ENCODE measurements at places on chromosomes 2 and 18.

GRCh38 chr2:62482558-62483352 lies 23.2 kb downstream of the TMEM17 start:
- no peak for DNase-seq

GRCh38 chr2:156356014-156356754 lies 23.7 kb upstream of the NR4A2 start:
- DNase-seq, result no peak

DNA sequence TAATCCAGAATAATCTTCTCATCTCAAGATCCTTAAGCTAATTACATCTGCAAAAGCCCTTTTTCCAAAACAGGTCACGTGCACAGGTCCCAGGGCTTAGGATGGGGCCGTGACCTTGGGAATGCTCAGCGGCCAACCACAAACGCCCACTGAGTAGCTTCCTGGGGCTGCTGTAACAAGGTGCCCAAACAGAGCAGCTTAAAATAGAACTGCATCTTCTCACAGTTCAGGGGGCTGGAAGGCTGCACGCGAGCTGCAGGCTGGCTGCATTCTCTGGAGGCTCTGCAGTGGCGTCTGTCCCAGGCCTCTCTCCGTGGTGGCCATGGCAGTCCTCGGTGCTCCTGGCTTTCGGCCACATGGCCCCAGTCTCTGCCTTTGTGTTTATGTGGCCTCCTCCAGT lies 31.9 kb downstream of the ADI1 start:
- DNase-seq, result no peak

GRCh38 chr18:35277633-35278032 lies 12.4 kb downstream of the ZSCAN30 start:
- DNase-seq, result no peak

- no peak for DNase-seq
Observed at GRCh38 chr18:37577051-37577611, 11.5 kb upstream of the CELF4 start.

GRCh38 chr18:70700496-70700895 lies 411.7 kb downstream of the SOCS6 start:
- no peak for DNase-seq

- no peak for DNase-seq
Observed at GRCh38 chr2:211513446-211513845, 957.0 kb downstream of the CPS1 start.

GRCh38 chr2:153963256-153963655 lies 91.5 kb downstream of the GALNT13 start:
- DNase-seq, result no peak

GRCh38 chr2:168552450-168552856 lies 96.4 kb downstream of the CERS6 start:
- DNase-seq, result no peak

DNA sequence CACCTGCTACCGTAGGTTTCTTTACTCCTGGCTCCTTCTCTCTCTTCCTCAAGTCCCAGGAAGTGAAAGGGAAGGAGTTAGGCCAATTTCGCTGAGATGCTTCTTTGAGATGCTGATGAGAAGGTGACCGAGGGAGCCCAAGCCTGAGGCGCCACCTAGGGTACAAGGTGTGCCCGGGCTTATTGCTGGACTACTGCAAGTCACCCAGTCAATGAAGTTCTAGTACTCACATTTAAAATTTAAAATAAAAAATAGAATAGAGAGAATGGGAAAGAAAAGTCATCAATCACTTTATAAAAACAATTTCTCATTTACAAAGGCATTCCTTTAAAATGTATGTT lies 45.3 kb downstream of the ACAA2 start:
- no peak for DNase-seq

DNA sequence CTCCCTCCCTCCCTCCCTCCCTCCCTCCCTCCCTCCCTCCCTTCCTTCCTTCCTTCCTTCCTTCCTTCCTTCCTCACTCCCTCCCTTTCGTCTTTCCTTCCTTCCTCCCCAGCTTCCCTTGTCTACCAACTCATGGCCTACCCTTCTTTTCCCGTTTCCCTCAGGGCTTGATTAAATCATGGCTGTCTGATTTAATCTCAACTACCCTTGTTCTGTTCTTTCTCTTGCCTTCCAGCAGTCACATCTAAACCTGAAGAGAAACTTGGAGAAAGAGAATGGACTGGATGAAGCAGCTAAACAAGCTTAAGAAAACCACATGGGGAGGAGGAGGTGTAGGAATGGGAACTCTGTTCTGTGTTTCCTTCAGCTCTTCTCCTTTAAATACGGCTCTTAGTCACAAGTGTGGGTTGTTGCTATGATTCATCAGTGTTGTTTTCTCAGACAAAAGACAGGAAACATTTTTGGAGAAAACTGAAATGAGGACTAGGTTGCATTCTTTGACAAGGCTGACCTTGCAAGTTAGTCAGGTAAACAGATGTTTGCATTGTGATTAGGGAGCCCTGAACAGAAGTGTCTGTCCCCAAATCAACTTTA lies 177.9 kb downstream of the LRRTM1 start:
- DNase-seq, result no peak

- DNase-seq, result no peak
Observed at GRCh38 chr18:23553887-23554286, 32.4 kb downstream of the NPC1 start.

- no peak for DNase-seq
Observed at GRCh38 chr2:28231110-28231631, 161.5 kb upstream of the FOSL2 start.

GRCh38 chr2:149330127-149331022 lies at the start of gene LYPD6:
LYPD6 (plus strand) TSS chr2:149330587; CDS start chr2:149437709, 107,122 bp downstream.
- no peak for DNase-seq

DNA sequence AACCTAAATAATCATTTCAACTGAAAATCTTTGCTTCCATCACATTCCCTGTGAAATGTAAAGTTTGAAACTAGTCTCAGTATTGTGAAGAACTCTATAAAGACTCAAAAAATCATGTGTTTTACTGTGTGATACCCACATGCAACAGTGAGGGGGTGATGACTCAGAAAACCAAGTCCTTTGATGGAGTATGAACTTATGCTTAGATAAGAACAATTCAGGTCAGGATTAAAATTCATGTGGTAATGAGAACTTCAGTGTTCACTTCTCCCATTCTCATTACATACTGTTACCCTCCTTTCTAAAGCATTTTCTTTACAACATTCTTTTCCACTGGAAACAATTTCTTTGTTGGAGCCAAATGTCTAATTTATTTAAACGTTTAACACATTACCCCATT lies 360.2 kb downstream of the FSIP2 start:
- DNase-seq, result no peak

DNA sequence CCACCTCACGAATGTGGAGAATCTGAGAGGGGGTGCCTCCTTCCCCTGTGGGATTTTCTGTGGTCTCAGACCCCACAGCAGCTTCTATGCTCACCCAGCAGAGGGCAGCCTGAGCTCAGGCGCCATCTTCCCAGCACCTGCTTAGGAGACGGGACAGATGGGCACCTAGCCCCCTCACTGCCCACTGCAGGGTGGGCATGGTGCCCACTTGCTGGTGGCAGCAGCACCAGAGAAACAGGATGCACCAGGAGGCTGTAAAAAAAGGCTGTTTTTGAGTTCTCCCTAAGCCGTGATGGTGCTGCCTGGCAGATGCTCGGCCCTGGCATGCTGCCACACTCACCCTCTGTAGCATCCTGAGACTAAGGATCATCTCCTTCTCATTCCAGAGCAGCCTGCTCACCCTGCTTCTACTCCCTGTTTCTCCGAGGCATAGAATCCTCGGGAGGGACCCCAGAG lies 19.1 kb upstream of the SLC20A1 start:
- peak; percentile 54 for DNase-seq

DNA sequence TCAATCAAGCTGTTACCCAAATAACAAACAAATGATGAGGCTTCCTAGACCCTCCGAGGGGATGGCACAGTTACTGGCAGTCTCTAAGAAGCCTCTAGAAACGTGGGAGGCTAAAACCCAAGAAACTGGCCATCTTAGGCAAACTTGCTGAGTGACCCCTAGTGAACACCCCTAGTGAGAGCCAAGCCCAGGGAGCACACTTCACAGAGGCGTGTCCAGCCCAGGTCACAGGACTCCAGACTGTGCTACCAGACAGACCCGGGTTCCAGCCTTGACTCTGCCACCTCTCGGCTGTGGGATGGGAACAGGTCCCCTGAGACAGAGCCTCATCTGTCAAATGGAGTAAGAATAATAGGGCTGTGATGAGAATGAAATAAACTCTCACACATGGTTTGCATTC lies 83.5 kb upstream of the ASAP2 start:
- DNase-seq, result no peak

GRCh38 chr2:171393487-171393886 lies 40.3 kb downstream of the METTL8 start:
- no peak for DNase-seq

DNA sequence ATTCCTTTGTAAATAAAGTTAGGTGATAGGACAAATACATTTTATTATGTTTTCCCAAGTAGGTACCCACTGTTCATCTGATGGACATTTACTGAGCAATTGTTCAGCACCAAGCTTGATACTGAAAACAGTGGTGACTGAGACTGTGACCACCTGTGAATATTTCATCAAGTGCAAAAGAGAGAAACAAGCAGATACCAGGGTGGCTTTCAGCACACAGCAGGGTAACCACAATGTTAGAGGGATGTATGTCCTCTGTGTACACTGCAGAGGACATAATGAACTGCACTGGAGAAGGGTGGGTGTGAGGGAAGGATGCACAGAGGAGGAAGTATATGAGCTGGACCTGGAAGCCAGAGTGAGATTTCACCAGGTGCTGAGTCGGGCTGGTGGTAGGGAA lies 411.8 kb downstream of the RAD51AP2 start:
- no peak for DNase-seq

DNA sequence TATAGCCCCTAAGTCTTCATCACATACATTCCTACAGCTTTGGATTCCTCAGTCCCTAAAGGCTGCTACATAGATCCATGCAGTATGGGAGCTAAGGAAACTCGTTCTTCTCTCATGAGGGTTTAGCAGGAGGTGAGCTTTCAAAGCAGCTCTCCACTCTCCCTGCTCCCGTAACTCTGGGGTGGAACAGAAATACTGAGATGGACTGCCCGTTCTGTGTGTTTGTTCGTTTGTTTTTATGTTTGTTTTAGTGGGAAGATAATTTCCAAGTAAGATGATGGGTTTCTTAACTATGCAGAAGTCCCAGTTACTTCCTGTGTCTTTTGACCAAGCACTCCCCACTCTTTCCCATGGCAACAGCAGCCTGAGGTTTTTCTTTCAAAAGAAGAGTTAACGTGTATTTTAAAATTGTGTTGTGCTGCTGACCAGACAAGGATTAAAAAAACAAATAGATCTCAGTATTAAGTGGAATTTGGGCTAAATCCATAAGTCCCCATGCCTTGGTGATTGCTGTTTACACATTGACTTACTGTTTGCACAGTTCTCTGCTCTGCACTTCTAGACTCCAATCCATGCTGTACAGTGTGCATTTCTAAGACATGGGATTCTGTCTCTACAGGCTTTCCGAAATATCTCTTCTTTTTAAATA lies 156.4 kb upstream of the SH3BP4 start:
- no peak for DNase-seq

DNA sequence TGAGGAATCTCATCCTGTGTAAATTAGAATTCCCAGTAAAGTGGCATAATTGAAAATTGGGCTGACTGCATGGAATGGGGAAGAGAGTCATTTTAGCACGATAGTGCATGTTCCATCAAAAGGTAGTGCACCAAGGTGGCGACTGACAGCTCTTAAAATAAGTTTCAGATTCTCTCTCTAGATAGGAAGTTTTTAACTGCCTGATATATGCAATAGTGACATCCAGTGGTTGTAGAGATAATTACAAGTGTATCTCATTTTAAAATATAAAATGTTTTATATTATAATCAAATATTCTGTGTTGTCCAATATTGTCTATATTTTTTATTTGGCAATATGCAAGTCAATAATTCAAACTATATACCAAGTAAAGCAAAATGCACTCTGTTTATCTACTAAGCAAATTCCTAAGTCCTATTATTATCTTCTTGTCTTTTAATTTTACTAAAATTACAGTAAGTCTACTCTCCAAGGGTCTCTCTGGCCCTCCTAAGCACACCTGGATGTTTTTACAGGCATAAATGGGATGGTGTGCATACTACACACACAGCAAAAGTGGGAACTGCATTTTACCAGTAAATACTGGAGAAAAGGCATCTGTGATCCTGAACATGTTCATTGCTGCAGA lies 397.7 kb upstream of the HNRNPA3 start:
- no peak for DNase-seq
